Subcutaneous preadipocyte (primary cell): ENCODE measurements at places on chromosomes 3 and 15. TPM values are rescaled to one million over a fixed set of nuclear protein-coding genes. Genes with fewer than 3 reads are reported as not detected.

ITIH4 gene
- under 0.01 and 1.8 TPM in 2 replicates for total RNA-seq

C3orf70 gene
- 1.1 and 1.4 TPM in 2 replicates for total RNA-seq

PPP1R14D gene
- not detected in 2 replicates for total RNA-seq

C3orf85 gene
- total RNA-seq, result not detected in 2 replicates

VPS8 gene
- 43.4 and 56.7 TPM in 2 replicates for total RNA-seq

ITIH3 gene
- not detected in 2 replicates for total RNA-seq

EXD1 gene
- not detected in 2 replicates for total RNA-seq

LMAN1L gene
- not detected in 2 replicates for total RNA-seq

FEZF2 gene
- total RNA-seq, result not detected in 2 replicates

UBA3 gene
- 55.9 and 64.1 TPM in 2 replicates for total RNA-seq

ADGRG7 gene
- total RNA-seq, result not detected in 2 replicates

RASGRP1 gene
- not detected in 2 replicates for total RNA-seq

MAP6D1 gene
- total RNA-seq, result 0.73 and 3.9 TPM in 2 replicates

PLA1A gene
- total RNA-seq, result not detected in 2 replicates

AHSG gene
- not detected in 2 replicates for total RNA-seq

POLR2H gene
- total RNA-seq, result 60.4 and 80.8 TPM in 2 replicates

TUSC7 gene
- not detected in 2 replicates for total RNA-seq

BFSP2 gene
- total RNA-seq, result not detected in 2 replicates

IGDCC3 gene
- total RNA-seq, result not detected in 2 replicates

CACNA1D gene
- total RNA-seq, result under 0.01 TPM in 1 of 2 replicates, not detected in the other

MYO5C gene
- total RNA-seq, result 0.20 and 0.73 TPM in 2 replicates

ZNF660 gene
- total RNA-seq, result 0.20 and 1.8 TPM in 2 replicates

EPM2AIP1 gene
- 19.5 and 23.5 TPM in 2 replicates for total RNA-seq

FBN1 gene
- total RNA-seq, result 954 and 1,082 TPM in 2 replicates

DOCK3 gene
- under 0.01 and 0.20 TPM in 2 replicates for total RNA-seq

SLCO2A1 gene
- total RNA-seq, result under 0.01 TPM in 2 replicates

CSPG5 gene
- total RNA-seq, result 0.20 and 0.37 TPM in 2 replicates

SH3BP5 gene
- 26.2 and 29.8 TPM in 2 replicates for total RNA-seq

ACAP2 gene
- 50.3 and 68.8 TPM in 2 replicates for total RNA-seq

FOXB1 gene
- total RNA-seq, result not detected in 2 replicates

THSD4 gene
- total RNA-seq, result 5.9 and 38.5 TPM in 2 replicates

KNG1 gene
- total RNA-seq, result not detected in 2 replicates

APBA2 gene
- 2.3 and 2.9 TPM in 2 replicates for total RNA-seq
